ENCODE measurements at places on chromosomes 7 and 10. TPM values are rescaled to one million over a fixed set of nuclear protein-coding genes. Genes with fewer than 3 reads are reported as not detected.

DNA sequence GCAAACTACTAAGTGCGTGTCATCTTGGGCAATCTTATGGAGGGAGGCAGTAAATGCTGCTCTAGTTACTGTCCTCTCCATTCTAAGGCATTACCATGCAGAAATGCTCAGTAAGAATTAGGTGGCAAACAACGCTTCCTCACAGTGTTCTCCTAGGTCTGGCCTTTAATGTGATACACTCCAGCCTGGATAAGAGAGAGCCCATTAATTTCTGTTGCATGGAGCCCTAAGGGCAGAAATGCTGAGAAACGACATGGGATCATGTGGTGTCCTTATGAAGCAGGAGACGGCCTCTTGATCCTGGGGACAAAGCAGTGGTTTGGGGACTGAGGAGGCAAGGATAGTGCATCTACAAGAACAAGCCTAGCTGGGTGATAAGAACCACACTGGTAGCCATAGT is 44.0 kb downstream of the SLC25A13 start:
- no peak for DNase-seq

- no peak for DNase-seq
These were observed 9.7 kb upstream of the ANKRD7 start for GRCh38 chr7:118214833-118215182.

- no peak for DNase-seq
These were observed 36.0 kb downstream of the MALSU1 start for GRCh38 chr7:23335136-23335535.

DNA sequence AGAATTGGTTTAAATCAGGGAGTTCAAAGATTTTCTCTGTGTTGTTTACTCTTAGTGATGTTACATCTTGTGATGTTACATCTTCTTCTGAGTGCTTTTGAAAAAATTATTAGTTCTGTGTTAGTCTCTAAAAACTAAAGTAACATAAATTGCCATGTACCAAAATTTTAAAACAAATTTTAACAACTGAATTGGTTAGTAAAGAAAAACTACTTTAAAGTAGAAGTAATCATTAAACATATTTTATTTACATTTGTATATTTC is 5.2 kb upstream of the IGF2BP3 start:
- no peak for DNase-seq

GRCh38 chr7:20240080-20240926 is 23.1 kb upstream of the MACC1 start:
- no peak for DNase-seq

DNA sequence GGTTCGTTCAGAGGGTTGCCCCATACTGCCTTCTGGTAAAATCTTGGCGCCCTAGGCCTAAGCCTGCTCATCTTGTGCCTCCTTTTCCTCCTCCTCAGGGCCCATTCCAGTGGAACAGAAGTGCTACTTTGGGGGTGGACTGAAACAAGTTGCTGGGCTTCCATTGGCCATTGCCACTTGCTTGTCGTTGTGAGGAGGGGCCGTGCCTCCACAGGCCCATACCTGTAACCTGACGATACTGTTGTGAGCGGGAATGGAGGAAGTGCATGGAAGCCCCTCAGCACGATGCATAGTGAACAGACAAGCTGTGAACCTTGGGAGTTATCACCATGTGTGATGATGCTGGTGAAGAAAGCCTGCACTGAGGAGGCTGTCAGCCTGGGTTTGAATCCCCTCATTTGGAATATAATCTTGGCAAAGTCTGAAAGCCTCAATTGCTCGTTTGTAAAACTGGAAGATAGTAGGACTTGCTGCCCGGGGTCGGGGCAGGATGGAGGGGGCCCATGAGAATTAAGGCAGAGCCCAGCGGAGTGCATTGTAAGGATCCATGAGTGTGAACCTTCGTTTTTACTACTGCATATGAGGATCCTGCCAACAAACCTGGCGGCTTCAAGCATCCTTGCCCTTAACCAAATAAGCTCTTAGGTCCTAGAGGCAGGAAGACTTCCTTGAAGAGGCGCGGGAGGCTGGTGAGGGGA is 671 bp upstream of the PAPSS2 start:
- peak; percentile 75 for DNase-seq

- no peak for DNase-seq
These were observed 8.8 kb downstream of the TM9SF3 start for GRCh38 chr10:96578022-96578421.

GRCh38 chr10:45526309-45526905 is 146.2 kb downstream of the ZFAND4 start:
- no peak for DNase-seq

- no peak for DNase-seq
These were observed 19.7 kb upstream of the DDC start for GRCh38 chr7:50584793-50585408.

GRCh38 chr10:97083228-97083829 is 102.4 kb downstream of the SLIT1 start:
- no peak for DNase-seq

OGDHL gene
- total RNA-seq: 13.9 TPM

DGKB gene
- not detected for total RNA-seq

FGL2 gene
- not detected for total RNA-seq
